CD4-positive, alpha-beta memory T cell (primary cell): ENCODE measurements at places on chromosomes 7 and 10.

- no peak for DNase-seq
Measured at GRCh38 chr10:120387326-120387725, 69.7 kb upstream of the PLPP4 start.

- DNase-seq = no peak
Measured at GRCh38 chr10:43236176-43236850, 30.6 kb downstream of the RASGEF1A start.

GRCh38 chr7:6487184-6487545, 39.4 kb upstream of the DAGLB start:
- DNase-seq = no peak

DNA sequence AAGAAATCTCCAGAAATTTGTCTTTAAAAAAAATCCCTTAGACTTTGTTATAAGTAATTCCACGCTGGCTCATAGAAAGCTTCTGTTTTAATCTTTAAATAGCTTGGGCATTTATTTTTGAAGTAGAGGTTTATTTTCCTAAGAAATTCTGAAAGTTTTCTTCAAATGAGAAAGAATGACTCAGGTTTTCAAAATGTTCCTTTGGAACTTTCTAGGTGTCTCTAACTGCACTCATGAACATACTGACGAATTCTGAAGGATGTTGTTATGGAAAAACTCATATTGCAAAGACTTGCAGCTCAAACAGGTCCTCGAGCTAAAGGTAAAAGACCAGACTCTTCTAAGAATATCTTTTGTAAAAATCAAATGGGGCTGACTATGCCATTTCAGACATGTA, 10.7 kb downstream of the DGKI start:
- no peak for DNase-seq

DNA sequence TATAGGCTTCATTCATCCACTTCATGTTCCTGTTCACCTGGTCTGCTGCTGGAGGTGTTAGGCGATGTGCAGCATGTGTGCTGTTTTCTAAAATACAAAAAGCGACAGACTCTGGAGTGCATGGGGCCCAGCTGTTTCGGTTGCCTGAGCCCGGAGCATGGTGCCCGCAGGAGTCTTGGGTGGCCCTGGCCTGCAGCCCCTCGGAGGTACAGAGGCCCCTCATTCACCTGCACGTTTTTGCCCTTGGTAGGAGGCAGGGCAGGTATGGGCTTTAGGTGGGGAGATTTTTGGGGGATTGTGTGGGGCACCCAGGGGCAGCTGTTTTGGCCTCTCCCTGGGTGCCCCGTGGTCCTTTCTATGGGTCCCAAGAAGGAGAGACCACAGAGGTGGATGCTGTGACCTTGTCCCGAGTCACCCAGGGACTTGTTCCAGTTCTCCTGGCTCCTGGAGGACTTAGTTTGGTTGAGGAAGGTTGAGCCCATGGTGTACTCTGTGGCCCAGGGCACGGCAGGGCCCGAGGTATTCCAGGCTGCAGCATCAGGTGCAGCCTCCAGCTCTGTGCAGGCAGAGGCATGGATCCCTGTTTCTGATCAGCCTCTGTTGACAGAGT, 130.7 kb downstream of the TRRAP start:
- no peak for DNase-seq

- DNase-seq = no peak
Measured at GRCh38 chr10:4250587-4250887, 465.5 kb upstream of the KLF6 start.

GRCh38 chr7:35528381-35528977, 166.5 kb downstream of the HERPUD2 start:
- no peak for DNase-seq
